ENCODE measurements at places on chromosomes 4 and X.

GRCh38 chrX:23575281-23575680, 92.0 kb upstream of the PRDX4 start:
- DNase-seq = no peak

GRCh38 chr4:163484906-163485305, 9.6 kb upstream of the TMA16 start:
- DNase-seq = peak; percentile 58

GRCh38 chr4:39699687-39700409, 1.9 kb downstream of the UBE2K start:
- DNase-seq = no peak

- no peak for DNase-seq
Observed at GRCh38 chr4:114040319-114041116, 61.1 kb upstream of the ARSJ start.
